NCI-H1092 (cell line): ENCODE measurements at places on chromosomes 1 and 21.
A peak's percentile ranks its signal among the peaks of the same experiment; 100 is the strongest.

DNA sequence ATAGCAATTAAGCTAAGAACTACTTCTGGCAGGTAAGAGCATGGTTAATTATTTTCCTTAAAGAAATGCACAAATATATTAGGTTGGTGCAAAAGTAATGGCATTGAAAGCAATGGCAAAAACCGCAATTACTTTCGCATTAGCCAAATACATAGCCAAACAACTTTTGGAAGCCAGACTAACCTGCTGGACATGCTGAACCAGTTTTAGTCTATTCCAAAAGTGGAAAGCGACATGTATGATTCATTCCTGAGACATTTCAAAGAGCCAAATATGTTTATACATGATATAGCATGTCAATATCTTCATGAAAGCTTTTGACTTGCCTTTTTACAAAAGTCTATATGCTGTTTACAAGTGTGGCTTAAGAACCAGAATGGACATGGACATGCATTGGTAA lies 23.4 kb upstream of the DR1 start:
- no peak for DNase-seq

DNA sequence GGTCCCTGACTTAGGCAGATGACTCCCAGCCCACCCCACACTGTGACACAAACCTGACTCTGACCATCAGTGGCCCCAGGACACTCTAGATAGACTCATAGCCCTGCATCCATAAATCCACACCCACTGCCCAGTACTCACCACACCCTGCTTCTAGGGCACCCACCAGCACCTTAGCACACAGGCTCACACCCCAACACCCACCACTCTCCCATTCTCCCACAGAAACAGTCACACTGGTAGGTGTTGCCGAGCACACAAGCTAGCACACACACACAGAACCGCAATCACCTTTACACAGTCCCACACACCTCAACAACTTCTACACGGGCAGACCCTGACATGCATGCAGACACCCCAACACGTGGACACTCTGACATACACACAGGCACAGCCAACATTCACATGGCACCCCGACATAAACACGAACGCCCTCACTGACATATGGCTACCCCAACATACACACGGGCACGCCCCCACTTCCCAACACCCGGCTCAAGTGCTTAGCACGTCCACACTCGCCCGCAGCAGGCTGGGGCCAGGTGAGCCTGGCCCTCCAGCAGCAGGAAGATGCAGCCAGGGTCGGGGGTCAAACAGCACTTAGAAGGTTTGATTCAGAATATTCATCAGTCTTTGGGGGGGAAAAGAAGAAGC lies 105.5 kb upstream of the TARDBP start:
- no peak for DNase-seq

- no peak for DNase-seq
Measured at GRCh38 chr1:228270032-228270431, 62.2 kb downstream of the OBSCN start.

DNA sequence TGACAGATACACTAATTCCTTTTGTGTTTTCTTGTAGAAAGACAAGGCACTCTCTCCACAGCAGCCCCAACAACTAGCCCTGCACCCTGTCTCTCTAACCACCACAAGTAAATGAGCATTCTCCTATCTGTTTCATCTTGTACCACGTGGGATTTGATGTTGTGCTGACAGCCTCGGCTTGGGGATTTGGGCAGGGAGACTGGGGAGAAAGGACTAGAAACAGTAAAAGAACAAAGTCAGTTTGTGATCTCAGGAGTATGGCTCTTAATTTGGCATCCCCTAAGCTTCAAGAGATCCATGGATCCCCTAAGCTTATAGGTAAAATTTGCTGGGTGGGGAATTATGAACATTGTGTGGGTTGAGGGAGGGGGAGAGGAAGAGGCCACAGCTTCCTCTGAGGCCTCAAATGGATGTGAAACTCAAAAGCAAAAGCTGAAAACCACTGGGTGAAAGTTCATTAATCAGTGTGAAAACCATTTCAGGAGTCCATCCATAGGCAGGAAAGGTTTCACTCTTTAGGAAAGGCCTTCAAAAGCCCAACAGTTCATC lies 3.1 kb downstream of the C1orf162 start:
- no peak for DNase-seq

- DNase-seq, result peak; percentile 78
Measured at GRCh38 chr21:36385233-36386030, at the start of gene CHAF1B. TSS of gene CHAF1B (plus strand) at chr21:36385392. CDS start at chr21:36386137, 745 bp downstream.

- no peak for DNase-seq
Measured at GRCh38 chr1:53066488-53066887, 4.5 kb downstream of the PODN start.

DNA sequence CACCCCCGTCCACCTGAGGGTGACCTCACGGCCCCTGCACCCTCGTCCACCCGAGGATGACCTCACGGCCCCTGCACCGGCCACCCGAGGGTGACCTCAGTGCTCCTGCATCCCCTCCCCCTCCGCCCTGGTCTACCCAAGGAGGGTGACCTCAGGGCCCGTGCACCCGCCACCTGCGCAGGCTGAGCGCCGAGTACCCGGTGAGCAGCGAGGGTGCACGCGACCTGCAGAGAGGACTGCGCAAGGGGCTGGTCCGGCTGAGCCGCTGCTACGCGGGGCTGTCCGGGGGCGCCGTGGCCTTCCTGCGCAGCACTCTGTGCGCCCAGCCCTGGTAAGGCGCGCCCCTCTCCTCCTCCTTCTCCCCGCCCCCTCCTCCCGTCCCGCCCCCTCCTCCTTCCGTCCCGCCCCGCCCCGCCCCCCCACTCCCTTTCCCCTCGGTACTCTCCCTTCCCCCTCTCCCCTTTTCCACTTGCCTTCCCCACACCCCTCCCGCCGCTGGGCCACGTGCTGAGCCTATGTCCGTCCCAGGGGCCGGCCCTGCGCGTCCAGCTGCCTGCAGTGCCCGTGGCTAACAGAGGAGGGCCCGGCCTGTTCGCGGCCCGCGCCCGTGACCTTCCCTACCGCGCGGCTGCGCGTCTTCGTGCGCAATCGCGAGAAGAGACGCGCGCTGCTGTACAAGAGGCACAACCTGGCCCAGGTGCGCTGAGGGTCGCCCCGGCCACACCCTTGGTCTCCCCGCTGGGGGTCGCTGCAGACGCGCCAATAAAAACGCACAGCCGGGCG lies 28.4 kb downstream of the TRIM11 start:
- peak; percentile 37 for DNase-seq

DNA sequence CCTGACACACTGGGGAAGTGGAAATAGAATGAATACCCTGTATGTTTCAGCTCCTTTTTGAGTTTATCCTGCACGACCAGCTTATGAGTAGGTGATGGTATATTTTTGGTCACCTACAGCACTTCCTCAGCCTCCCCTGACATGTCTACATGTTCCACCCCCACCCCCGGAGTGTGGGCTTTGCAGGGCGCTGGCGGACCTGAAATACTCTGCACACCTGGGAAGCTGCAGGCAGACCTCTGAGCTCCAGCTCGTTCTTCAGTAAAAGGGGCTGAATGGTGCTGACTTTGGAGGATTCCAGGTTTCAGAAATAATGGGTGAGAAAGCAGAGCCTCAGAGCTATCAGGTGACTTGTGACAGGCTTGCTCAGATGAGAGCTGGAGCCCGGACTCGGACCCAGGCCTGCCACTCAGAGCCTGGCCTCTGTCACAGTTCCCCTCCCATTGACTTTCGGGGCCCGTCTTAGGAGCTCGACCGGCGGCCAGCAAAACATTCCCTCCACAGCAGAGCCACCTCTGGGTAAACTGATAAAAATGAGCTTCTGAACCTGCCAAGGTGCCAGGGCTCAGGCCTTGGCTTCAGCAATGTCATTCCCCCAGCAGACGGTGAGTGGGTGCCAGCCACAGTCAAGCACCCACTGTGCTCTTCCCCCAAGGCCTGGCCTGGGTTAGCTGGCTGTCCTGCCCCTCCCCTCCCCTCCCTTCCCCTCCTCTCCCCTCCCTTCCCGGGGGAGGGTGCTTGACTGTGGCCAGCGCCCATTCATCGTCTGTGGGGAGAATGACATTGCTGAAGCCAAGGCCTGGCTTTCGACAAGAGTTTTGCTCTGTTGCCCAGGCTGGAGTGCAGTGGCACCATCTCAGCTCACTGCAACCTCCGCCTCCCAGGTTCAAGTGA lies 30.1 kb downstream of the DOP1B start:
- DNase-seq, result no peak

GRCh38 chr1:60911966-60912697 lies 170.2 kb upstream of the NFIA start:
- DNase-seq, result peak; percentile 67

DNA sequence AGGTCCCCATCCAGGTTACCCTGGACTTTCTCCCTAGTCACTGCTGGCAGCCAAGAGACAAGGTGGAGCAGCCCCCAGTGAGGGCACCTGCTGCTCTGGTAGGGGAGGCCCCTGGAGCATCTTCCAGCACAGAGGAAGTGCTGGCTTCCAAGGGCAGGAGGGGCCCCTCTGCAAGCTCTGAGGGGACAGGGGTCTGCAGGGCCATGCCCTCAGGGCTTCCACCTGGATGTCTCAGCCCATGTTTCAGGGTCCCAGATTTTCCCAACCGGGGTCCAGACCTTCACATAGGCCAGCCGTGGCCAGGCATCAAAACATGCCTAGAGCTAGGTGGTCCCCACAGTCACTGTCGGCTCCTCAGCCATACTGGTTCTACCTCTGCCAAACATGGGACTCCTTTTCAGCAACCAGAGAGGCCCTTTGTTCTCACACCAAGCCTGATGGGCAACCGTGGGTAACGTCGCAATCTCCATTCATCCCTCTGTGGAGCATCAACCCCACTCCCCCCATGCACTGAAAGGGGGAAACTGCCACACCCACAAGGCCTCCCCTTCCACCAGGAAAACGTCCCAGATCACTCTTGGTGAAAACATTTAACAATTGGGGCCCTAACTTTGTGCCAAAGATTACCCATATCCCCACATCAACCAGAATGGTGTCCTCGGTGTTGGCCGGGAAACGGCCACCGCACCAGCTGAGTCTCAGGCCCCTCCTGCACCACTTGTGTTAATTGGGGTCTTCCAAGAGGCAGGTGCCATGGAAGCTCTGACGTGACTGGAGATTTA lies 1.9 kb upstream of the COL6A2 start:
- no peak for DNase-seq

GRCh38 chr1:97488530-97488929 lies 432.3 kb downstream of the DPYD start:
- no peak for DNase-seq
